ENCODE measurements at places on chromosomes 7 and 10.

DNA sequence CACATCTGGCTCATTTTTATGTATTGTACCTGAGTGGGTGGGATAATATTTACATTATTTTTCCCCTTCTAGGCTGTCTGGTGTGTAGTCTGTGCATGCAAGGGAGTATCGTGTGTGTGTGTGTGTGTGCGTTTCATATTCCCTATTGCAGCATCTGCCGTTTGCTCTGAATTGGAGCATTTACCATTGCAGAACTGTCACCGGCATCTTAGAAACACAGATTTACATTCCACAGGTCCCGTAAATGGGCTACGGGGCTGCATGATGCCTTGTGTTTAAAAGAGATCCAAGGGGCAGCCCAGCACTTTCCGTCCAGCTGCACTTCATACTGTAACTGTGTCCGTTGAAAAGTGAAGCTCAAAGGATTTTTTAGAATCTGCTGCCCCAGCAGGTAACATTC is 167.1 kb upstream of the KIAA1217 start:
- DNase-seq, result no peak

- no peak for DNase-seq
Observed at GRCh38 chr7:112930787-112931186, 140.6 kb upstream of the TMEM168 start.

GRCh38 chr10:62653254-62653653 is 151.3 kb upstream of the ADO start:
- no peak for DNase-seq

GRCh38 chr10:20299034-20299736 is 483.0 kb downstream of the PLXDC2 start:
- DNase-seq, result no peak
